Tibial artery (tissue), 4 donors: ENCODE measurements at places on chromosomes 7 and 10.

- H3K4me3 ChIP-seq, result no peak overlapping the region
- no peaks in the 10 kb centered on the region for H3K27me3 ChIP-seq
- DNase-seq, result no peak
These were observed 137.6 kb upstream of the VWC2 start for GRCh38 chr7:49635800-49636199.

DNA sequence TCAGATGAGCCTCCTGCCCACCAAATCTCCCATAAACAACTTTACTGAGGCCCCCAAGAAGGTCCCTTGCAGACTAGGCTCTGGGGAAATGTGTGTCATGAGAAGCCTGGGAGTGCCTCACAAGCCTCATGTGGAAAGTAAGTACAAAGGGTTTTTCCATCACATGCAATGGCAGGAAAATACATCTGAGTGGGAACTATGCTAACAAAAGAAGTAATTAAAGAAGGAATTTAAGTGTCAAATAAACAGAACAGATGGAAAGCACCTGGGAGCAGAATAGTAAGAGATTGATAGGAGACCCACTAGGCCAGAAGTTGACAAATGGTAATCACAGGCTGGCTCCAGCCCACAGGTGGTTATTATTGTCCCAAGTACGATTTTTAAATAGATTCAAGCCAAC lies 20.5 kb downstream of the GSAP start:
- H3K4me3 ChIP-seq, result no peak overlapping the region
- H3K27ac ChIP-seq, result no peak overlapping the region
- DNase-seq, result no peak
- no peaks in the 10 kb centered on the region for H3K4me1 ChIP-seq

- peaks cover 20% of the 10 kb centered on the region for H3K4me1 ChIP-seq
- no peak overlapping the region for H3K4me3 ChIP-seq
- no peaks in the 10 kb centered on the region for H3K27me3 ChIP-seq
- H3K27ac ChIP-seq, result no peak overlapping the region
These were observed 24.5 kb upstream of the FAM133B start for GRCh38 chr7:92614660-92615174.

DNA sequence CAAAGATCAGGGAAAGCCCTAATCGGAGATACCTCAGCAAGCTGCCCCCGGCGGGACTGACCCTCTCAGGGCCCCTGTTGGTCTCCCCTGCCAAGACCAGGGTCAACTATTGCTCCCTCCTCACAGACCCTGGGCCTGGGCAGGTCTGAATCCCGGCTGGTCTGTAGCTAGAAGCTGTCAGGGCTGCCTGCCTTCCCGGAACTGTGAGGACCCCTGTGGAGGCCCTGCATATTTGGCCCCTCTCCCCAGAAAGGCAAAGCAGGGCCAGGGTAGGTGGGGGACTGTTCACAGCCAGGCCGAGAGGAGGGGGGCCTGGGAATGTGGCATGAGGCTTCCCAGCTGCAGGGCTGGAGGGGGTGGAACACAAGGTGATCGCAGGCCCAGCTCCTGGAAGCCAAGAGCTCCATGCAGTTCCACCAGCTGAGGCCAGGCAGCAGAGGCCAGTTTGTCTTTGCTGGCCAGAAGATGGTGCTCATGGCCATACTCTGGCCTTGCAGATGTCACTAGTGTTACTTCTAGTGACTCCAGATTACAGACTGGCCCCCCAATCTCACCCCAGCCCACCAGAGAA lies 24.1 kb downstream of the TBATA start:
- no peaks in the 10 kb centered on the region for H3K4me1 ChIP-seq
- H3K36me3 ChIP-seq, result no peaks in the 10 kb centered on the region
- no peak overlapping the region for H3K4me3 ChIP-seq
- no peak for DNase-seq
- no peak overlapping the region for H3K27ac ChIP-seq
- no peaks in the 10 kb centered on the region for H3K27me3 ChIP-seq

GRCh38 chr7:34222722-34223121 lies 317.4 kb downstream of the BMPER start:
- H3K4me1 ChIP-seq, result no peaks in the 10 kb centered on the region
- DNase-seq, result no peak
- H3K27ac ChIP-seq, result no peak overlapping the region

DNA sequence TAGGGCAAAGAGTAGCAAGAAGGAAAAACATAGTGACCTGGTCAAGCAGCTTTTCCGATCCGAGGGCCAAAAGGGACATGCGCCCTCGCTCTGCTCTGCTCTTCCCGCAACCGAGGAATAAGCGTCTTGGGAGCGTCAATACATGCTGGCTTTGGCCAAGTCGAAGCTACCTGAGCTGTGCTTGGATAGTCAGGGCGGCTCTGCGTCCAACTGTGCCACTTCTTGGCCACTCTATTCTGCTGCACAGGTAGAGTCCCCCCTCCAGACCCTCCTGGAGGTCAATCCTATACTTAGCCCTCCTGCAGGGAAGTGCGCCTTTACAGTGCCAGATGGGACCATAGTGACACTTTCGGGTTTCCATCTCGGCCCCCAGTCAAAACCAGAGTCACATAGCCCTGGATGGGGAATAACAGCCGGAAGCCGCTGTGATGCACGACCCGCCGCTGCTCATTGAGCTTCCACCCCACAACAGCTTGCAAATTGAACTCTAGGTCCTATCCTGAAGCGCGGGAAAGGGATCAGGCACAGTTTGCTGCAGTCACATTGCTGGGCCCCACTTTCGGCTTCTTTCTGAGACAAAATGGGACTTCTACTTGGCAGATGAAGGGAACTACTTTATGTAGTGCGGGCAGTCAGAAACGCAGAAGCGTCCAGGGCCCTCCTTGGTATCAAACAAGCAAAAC lies 1.1 kb upstream of the HPSE2 start:
- no peaks in the 10 kb centered on the region for H3K36me3 ChIP-seq
- H3K4me1 ChIP-seq, result peaks cover 29% of the 10 kb centered on the region
- peak overlapping the region; percentile 70 for H3K27ac ChIP-seq
